ENCODE measurements at places on chromosomes 6 and 20. TPM values are rescaled to one million over a fixed set of nuclear protein-coding genes. Genes with fewer than 3 reads are reported as not detected.

GRCh38 chr20:55888685-55889084 is 116.6 kb downstream of the CBLN4 start:
- DNase-seq, result no peak

DNA sequence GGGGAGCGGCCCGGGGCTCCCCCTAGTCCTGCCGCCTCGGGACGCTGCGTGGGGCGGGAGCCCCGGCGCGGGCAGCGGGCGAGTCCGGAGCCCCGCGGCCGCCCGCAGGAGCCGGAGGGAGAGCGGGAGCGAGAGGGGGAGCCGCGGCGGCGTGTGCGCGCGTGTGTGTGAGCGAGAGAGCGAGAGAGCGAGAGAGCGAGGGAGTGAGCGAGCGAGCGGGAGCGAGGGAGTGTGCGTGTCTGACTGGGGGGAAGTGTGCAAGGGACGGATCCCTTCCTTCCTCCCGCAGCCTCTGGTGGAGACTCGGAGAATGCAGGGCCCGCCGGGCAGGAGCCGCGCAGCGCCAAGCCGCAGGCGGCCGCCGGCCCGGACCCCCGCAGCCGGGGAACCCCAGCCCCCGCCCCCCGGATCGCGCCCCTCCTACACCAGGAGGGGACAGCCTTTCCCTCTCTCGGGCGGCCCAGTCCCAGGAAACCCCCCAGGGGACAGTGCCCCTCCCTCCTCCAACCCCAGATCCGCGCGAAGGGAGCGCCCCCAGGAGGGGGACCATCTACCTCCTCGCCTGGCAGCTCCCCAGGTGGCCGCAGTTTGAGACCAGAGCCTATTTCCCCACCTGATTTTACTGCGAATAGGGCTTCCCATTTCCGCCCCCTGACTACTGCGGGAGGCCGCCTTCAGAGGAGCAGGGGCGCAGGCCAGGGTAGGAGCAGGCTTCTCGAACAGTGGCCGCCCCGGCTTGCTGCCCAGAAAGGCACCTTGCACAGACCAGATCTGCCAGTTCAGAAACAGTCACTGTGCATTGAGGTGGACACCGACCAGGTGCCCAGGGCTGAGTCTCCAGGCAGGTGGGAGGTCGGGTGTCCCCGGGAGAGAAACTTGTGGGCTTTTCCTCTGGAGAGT is at the start of gene CDH22:
Gene CDH22 (minus strand): TSS at position 241 of the 900 bp plus-strand sequence. CDS start 57,204 bp downstream, outside the sequence.
- no peak for DNase-seq

DNA sequence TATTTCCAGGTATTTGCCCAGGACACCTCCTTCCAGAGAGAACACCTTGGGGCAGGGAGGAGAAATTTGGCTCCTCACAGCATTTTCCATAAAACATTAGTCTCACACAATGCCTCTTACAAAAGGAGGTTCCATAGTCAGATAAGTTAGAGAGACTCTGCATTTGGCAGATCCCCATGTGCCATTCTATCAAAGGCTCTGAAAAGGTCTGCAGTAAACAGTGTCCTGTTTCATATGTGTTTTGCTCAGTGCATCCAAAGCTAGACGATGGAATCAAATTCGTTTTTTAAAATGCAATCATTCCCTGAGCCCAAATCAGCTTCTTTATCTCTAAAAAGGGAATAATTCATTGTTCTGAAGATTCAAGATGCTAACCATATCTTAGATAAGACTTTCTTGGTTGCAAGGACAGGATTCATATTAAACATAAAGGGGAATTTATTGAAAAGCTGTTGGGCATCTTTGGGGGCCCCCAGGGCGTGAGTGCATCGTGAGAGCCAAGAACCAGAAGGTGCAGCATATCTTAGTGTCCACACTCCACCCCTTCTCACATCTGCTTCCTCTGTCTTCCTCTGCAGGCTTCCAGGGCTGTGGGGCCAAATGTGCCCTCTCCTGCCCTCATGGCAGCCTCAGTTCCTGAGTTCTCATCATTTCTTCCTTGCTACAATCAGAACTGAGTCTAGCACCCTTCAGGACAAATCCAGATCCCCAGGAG is 41.4 kb upstream of the MLN start:
- DNase-seq, result no peak

- no peak for DNase-seq
These were observed 347.6 kb downstream of the CDC5L start for GRCh38 chr6:44734886-44735629.

GRCh38 chr20:62452475-62453095 is 23.2 kb downstream of the GATA5 start:
- DNase-seq, result no peak

GRCh38 chr20:60224914-60225313 is 266.7 kb downstream of the CDH26 start:
- no peak for DNase-seq

The RCAN2 gene
- 1.4 TPM for total RNA-seq

The RAB44 gene
- under 0.01 TPM for total RNA-seq

The PRR18 gene
- total RNA-seq, result not detected
